ENCODE measurements at places on chromosomes 6 and 20.

DNA sequence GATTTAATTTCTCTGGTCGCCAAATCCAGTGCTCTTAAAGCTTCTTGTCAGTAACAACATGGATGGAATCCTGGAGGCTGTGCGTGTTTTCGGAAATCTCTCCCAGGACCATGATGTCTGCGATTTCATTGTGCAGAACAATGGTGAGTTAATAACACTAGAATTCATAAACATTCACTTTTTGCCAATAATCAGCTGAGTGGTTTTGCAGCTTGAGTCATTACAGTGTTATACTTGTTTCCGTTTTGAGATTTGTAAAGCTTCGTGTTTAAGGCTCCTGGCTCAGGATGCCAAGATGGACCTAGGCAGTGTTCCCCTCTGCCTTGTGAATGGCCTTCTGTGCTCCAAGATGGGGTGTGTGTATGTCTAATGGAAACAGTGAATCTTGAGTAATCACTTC is 113.8 kb downstream of the ARMC2 start:
- DNase-seq = no peak

DNA sequence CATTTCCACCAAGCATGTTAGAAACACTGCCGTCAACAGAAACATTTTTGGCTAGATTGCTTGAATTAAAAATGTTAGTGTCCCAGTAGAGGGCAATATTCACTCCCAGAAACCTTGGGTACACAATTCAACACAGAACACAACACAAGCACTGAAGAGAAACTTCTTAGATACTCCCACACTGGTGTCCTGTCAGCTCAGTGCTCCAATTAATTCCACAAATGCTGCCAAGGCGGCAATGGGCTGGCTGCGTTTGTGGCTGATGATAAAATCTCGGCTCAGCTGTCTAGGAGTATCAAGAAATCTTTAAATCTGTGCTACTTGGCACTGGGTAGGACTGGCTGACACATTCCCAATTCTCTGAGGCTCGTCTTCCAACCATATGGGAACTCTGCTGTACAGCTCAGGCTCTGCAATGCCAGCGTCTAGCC is 39.3 kb downstream of the BEND3 start:
- DNase-seq = no peak

- DNase-seq = no peak
Measured at GRCh38 chr6:81950877-81951276, 198.4 kb upstream of the TENT5A start.

DNA sequence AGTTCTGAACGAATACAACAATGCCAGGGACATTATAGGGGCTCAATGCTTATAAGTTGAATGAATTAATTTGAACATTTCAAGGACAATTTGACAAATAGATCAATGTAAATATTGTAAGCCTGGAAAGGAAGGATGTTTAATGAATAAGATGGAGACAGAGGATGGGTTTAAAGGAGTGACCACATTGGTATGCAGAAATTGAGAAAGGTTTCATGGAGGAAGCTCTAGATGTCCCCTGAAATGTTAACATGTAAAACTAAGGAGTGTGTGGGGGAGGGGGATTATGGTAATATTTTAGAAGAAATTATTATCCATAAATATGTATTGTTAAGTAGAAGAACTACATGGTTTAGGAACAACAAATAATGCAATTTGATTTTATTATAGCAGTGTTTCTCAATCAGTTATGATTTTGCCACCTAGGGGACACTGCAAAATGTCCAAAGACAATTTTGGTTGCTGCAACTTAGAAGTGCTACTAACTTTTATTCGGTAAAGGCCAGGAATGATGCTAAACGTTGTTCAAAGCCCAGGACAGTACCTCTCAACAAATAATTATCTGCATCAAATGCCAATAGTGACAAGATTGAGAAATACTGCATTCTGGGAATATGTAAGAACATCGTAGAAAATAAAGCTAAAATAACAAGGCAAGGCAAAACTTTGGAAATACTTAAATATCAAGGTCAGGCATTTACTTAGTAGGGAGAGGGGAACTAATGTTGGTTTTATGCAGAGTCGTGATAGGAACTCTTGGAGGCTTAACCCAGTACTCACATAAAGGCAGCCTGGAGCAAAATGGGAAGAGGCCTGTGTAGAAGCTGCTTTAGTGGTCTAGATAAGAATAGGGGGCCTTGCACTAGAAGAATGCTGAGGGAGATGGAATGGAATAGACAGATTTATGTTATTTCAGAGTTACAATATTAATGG is 686.9 kb upstream of the CITED2 start:
- DNase-seq = no peak

DNA sequence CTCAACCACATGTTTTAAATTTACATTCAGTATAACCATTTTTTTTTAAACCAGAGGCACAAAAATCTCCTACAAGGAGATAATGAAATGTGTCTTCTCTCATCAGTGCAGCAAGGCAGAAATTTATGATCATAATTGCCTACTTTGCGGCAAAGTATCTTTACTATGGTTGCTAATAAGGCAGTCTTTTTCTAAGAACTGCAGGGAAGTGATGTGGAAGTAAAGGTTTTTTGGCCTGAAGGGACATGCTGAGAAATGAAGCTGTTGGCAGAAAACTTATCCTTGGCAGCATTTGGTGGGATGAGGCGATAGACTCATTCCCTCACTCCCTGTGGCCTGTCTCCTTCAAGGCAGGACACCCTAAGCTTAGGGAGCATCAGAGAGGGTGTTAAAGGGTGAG is 48.7 kb downstream of the SCGN start:
- DNase-seq = no peak

DNA sequence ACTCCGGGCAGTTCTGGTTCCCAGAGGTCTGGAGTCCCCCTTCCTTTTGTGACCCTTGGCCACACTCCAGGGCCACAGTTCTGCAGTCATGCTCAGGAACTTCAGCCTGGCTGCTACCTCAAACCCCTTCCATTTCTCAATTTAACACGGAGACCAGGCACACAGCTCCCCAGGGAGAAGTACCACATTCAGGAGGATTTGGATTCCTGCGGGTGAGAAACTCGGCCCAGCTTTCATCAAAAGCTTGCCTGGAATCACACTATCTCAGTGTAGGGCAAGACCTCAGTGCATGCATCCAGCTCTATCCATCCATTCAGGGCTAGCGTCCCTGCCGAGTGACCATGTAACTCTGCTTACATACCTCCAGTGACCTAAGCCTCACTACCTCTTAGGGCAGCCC is 16.8 kb upstream of the IP6K3 start:
- DNase-seq = no peak

DNA sequence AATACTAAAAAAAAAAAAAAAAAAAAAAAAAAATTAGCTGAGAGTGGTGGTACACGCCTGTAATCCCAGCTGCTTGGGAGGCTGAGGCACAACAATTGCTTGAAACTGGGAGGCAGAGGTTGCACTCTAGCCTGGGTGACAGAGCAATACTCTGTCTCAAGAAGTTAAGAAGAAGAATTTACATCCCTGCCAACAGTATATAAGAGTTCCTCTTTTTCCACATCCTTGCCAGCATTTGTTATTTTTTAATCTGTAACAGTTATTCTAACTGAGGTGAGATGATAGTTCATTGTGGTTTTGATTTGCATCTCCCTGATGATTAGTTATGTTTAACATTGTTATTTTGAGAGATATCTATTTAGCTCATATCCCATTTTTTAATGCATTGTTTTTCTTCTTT is 20.3 kb upstream of the DYNLRB1 start:
- no peak for DNase-seq
